ENCODE measurements at places on chromosomes 3 and 15. TPM values are rescaled to one million over a fixed set of nuclear protein-coding genes. Genes with fewer than 3 reads are reported as not detected.

RNU6-1 gene
- not detected for total RNA-seq

XYLB gene
- total RNA-seq = 7.7 TPM

GOLGA6L10 gene
- total RNA-seq = 0.20 TPM

GNAT1 gene
- total RNA-seq = not detected

ZBED2 gene
- not detected for total RNA-seq
